ENCODE measurements at places on chromosomes 11 and 22. TPM values are rescaled to one million over a fixed set of nuclear protein-coding genes. Genes with fewer than 3 reads are reported as not detected.

HEPN1 gene
- not detected for total RNA-seq

POU2AF2 gene
- not detected for total RNA-seq

IL10RA gene
- not detected for total RNA-seq

OTOG gene
- not detected for total RNA-seq

DENND5A gene
- 68.7 TPM for total RNA-seq

RCE1 gene
- 19.0 TPM for total RNA-seq

MUC6 gene
- total RNA-seq = not detected

MPPED2 gene
- not detected for total RNA-seq

OR6T1 gene
- not detected for total RNA-seq

GLYAT gene
- total RNA-seq = not detected

KCNJ11 gene
- not detected for total RNA-seq

KCNJ4 gene
- total RNA-seq = not detected

ACTN3 gene
- total RNA-seq = not detected

DPAGT1 gene
- total RNA-seq = 22.2 TPM

TCP11L1 gene
- total RNA-seq = 51.2 TPM

FAM227A gene
- total RNA-seq = 2.1 TPM

PEX16 gene
- 28.5 TPM for total RNA-seq

KRTAP5-8 gene
- total RNA-seq = not detected

TUB gene
- total RNA-seq = 4.8 TPM

NAP1L4 gene
- 89.2 TPM for total RNA-seq

NCR3LG1 gene
- 10.1 TPM for total RNA-seq

KCTD14 gene
- 7.2 TPM for total RNA-seq

IGLL5 gene
- not detected for total RNA-seq

FOLR1 gene
- total RNA-seq = 13.5 TPM

PKDREJ gene
- total RNA-seq = not detected

SORL1 gene
- total RNA-seq = 17.5 TPM

EIF3F gene
- total RNA-seq = 399 TPM

ADAMTS8 gene
- 0.17 TPM for total RNA-seq

SLC43A1 gene
- 1.4 TPM for total RNA-seq

DDX17 gene
- 257 TPM for total RNA-seq

GGT5 gene
- total RNA-seq = not detected
